ENCODE measurements at places on chromosomes 11 and 22. TPM values are rescaled to one million over a fixed set of nuclear protein-coding genes. Genes with fewer than 3 reads are reported as not detected.

The CNTF gene
- total RNA-seq, result 0.88 TPM

The GPHA2 gene
- total RNA-seq, result 1.3 TPM

The OR6Q1 gene
- not detected for total RNA-seq

The SYT7 gene
- total RNA-seq, result 4.6 TPM

The PRR33 gene
- total RNA-seq, result not detected

The OR51E2 gene
- 0.18 TPM for total RNA-seq

The ANKRD42 gene
- 12.4 TPM for total RNA-seq
